ENCODE measurements at places on chromosomes 6 and 20. TPM values are rescaled to one million over a fixed set of nuclear protein-coding genes. Genes with fewer than 3 reads are reported as not detected.

DNA sequence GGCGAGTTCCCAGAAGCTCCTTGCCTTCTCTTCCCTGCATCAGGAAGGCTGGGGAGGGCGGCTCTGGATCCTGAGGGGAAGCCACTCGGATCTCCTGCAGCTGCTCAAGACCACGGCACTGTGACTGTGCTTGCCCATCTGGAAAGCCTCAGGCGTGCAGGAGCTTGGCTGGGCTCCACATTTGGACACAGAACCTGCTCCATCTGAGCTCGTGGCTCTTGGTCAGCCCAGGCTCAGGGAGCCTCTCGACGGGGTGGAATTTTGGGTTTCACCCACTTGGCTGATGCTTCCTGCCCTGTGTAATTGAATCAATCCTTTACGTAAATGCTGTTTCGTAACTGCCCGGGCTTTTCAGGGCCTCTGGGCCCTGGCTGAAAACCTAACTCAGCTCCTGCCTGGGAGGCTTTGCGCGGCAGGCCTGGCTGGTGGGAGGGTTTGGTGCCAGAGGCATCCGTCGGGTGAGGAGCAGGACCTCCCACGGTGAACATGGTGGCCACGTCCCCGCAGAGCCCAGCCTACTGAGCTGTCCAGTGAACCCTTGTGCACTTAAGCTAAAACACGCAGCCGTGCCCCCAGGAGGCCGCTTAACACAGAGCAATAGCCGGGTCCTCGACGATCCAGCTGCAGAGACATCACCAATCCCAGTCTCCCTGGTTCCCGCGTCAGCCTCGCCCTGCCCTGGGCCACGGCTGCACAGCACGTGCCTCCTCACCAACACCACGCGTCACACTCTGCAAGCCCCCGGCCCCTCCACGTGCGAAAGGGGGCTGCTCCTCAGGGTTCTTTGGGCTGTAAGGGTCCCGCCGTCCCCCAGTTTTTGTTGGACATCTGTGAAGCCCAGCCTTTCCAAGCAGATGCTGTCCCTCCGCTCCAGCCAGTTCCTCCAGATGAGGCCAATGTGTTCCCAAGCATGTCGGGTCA is 241.0 kb downstream of the DLL1 start:
- no peak for DNase-seq

DNA sequence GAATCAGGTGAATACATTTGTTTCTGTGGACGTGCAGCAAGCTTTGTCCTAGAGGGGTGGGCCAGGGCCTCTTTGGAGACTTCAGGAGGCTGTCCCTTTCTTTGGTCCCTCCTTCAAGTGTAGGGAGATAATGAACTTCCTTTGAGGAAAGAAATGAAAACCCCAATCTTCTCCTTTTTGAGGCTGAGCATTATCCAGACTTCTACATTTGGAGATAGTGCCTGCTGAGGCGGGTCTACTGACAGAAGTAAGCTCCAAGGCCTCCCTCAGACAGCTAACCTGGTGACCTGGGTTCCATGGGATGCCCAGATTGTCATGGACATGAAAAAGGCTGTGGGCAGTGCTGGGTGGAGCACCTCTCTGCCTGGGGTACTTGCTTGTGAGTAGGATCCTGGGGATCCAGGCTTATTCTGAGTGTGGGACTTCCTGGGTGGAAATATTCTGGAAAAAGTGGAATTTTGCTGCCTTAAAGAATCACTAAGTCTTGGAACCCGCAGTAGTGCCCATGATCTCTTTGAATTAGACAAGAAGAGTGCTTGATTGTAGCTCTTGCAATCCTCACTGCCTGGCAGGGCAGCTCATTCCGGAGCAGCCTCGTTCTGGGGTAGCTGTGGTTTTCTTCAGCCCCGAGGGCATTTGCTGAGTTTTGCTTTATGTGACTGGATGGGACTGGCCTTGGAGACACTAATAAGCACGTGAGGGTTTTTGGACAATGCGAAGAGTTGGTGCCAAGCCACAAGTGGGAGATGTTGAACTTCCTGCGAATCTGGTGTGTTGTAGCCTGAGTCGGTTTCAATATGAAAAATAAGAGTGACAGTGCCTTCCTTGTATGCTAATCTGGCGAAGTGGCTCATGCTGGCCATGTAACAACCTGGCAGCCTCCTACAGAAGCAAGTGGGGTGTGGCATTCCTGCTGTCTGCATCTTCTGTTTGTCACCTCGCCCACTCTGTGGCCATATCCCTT is 28.1 kb downstream of the SNRNP48 start:
- no peak for DNase-seq

DNA sequence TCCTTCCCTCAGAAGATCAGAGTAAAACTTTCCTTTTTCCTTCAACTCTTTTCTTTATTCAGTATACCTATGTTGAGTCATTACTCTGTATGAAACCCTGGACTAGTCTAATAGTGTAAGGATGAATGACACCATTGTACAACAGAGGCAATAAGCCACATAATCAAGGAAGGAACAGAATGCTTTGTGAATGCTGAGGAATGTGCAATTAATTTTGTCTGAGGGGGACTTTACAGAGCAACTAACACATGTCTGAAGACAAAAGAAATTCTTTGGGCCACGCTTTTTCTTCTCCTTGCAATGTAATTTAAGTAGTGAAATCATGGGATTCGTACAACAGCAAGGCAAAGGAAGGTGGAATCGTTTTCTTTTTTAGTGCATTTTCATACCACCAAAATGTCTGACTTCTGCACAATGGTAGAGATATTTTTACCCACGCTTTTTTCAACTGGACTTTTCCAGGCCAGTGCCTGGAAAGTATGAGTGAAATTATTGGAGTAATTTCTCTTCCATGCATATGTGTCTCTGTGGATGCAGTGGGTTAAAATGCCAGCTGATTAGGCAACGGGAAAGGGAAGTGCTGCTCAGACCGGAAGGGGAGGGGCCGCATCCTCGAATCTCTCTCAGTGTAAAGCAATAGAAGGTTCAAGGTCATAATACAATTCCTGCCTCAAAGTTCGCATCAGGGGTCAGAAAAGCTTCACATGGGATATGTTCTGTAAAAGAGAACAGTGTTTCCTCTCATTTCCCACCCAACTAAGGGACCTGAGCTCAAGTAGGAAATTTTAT is 89.9 kb upstream of the MTHFD1L start:
- DNase-seq, result no peak

- no peak for DNase-seq
Observed at GRCh38 chr20:56451056-56451765, 17.2 kb upstream of the RTF2 start.

- DNase-seq, result peak; percentile 75
Observed at GRCh38 chr20:38997622-38998021, 35.5 kb downstream of the DHX35 start.

DNA sequence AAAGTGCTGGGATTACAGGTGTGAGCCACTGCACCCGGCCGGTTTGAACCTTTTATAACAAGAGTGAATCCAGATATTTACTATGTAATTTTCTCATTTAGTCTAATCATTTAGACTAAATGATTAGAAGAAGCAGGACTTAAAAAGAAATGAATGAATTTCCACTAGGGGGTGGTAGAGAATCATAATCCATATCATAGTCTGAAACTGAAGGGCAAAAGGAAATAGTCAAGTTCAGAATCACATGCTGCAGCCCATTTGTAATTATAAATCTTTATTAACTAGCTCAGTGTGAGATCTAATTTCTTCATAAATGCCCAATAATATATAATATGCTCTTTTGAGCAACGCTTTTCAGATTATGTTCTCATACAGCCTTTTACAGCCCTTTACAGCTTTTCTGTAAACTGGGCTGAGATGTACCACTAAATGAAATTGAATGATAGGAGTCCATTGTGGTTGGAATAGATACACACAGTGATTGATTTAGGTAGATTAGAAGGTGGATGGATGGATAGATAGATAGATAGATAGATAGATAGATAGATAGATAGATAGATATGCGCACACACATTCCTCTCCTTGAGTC is 31.8 kb downstream of the PSMB9 start:
- DNase-seq, result no peak

Gene ZNF341
- 4.7 TPM for total RNA-seq

GRCh38 chr6:163331245-163331644 is 83.3 kb upstream of the QKI start:
- DNase-seq, result no peak

All from activated CD8-positive, alpha-beta T cell treated with anti-CD3 and anti-CD28 coated beads, Interleukin-2, amount 10 ng/mL, durations not matched to agents 7 days and 5 days (primary cell).